H7 (cell line): ENCODE measurements at places on chromosomes 7 and 10.

DNA sequence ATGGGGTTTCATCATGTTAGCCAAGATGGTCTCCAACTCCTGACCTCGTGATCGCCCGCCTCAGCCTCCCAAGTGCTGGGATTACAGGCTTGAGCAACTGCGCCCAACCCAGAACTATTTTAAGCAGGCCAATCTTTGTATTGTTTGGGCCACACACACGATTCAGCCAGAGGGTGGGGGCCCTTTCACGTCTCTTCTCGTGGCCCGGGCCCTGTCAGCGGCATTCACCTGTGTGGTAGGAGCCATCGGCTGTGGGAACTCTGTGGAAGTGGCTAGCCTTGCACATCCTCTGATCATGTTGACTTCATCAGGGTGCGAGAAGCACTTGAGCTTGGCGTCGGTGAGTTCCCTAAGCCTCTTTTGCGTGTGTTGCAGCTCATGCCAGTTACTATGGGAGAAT, 16.9 kb downstream of the SUN1 start:
- no peak for DNase-seq

- DNase-seq, result no peak
Measured at GRCh38 chr7:4058158-4058557, 623.9 kb upstream of the FOXK1 start.

- no peak for DNase-seq
Measured at GRCh38 chr7:5528071-5528814, 104.6 kb upstream of the TNRC18 start.

GRCh38 chr7:17506095-17506494, 207.6 kb downstream of the AHR start:
- no peak for DNase-seq

DNA sequence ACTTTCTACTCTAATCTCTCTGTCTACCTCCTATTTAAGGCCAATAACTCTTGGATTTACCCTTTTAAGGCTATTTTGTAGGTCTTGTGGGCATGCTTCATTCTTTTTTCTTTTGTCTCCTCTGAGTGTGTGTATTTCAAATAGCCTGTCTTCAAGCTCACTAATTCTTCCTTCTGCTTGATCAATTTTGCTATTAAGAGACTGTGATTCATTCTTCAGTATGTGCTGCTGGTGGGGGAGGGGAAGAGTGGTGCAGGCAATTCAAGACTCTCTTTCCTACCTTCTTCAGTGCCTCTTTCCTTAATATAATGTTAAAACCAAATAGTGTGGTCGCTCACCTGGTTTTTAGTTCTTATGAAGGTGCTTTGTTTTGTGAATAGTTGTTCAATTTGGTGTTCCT, 20.0 kb downstream of the ABCB1 start:
- no peak for DNase-seq

- no peak for DNase-seq
Measured at GRCh38 chr7:128948976-128949760, 11.4 kb downstream of the IRF5 start.

DNA sequence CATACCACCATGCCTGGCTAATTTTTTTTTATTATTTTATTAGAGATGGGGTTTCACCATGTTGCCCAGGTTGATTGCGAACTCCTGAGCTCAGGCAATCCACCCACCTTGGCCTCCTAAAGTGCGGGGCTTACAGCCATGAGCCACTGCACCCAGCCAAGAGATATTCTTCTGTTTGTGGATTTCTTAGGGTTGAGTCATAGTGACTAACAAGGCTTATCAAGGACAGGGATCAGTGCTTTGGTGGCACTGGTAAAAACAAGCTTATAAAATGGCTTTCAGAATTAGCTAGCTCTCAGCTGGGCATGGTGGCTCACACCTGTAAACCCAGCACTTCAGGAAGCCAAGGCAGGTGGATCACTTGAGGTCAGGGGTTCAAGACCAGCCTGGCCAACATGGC, 122.4 kb downstream of the ZNF248 start:
- DNase-seq, result no peak

DNA sequence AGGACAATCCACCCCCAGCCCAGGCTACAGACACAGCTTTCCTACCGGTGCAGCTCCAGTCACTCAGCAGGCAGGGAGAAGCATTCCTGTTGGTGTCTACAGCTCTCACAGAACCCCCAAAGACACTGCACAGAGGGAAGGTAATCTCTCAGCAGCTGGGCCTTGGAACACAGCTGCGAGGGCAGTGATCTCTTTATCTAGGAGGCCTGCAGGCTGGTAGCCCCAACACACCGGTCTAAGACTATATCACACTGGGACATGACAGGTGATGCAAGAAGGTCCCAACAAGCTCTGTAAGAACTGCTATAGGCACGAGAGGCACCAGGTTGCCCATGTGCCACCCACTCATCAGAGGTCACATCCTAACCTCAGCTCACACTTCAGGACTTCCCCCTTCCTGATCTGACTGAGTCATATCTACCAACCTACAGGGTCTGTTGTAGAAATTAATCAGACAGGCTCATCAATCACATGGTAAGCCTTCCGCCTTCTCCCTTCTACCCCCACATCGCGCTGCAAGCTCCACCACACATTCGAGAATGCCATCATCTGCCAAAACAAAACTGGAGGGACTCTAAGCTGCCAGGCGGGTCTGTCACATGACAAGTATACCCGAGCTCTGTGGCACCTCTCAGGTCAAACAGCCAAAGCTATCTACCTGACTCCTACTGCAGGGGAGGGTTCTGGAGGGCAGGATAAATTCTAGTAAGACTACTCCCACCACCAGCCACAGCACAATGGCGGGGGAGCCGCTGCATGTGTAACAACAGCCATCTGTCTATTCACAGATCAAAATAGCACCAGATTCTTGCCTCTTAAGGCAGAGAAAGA, 26.1 kb downstream of the FAM53B start:
- no peak for DNase-seq

DNA sequence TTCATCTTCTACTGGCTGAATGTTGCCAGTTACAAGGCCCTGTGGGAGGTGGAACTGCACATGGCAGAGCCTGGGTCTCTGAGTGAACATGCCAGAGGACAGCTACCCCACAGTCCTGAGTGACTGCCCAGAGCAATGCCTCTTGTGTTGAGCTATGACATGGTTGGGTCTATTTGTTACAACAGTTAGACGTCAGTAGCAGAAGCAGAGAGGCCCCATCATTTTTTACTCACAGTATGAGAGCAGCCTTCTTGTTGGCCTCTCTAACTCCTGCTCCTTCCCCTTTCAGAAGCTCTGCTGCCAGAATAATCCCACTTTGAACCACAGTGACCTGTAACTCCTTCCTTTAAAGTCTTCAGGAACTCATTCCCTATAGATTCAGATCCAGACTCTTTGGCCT, 30.8 kb upstream of the NRP1 start:
- no peak for DNase-seq

- DNase-seq, result no peak
Measured at GRCh38 chr10:17576768-17577167, 40.4 kb downstream of the HACD1 start.

- DNase-seq, result no peak
Measured at GRCh38 chr7:89593125-89593524, 561.1 kb upstream of the STEAP1 start.

GRCh38 chr10:132803416-132804210, 17.7 kb upstream of the NKX6-2 start:
- DNase-seq, result peak; percentile 74

GRCh38 chr10:4176500-4177281, 391.7 kb upstream of the KLF6 start:
- no peak for DNase-seq

DNA sequence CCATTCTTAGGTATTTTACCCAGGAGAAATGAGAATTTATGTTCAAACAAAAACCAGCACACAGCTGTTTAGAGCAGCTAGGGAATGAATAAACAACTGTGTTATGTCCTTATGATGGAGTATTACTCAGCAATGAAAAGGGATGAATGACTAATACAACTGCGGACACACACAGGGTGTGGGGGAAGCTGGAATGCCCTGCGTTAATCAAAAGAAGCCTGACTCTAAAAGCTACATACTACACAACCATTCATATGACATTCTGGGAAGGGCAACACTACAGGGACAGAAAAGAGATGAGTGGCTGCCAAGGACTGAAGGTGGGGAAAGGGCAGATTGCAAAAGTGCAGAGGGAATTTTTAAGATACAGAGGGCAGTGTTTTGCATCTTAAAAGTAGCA, 64.0 kb downstream of the DLG5 start:
- no peak for DNase-seq

DNA sequence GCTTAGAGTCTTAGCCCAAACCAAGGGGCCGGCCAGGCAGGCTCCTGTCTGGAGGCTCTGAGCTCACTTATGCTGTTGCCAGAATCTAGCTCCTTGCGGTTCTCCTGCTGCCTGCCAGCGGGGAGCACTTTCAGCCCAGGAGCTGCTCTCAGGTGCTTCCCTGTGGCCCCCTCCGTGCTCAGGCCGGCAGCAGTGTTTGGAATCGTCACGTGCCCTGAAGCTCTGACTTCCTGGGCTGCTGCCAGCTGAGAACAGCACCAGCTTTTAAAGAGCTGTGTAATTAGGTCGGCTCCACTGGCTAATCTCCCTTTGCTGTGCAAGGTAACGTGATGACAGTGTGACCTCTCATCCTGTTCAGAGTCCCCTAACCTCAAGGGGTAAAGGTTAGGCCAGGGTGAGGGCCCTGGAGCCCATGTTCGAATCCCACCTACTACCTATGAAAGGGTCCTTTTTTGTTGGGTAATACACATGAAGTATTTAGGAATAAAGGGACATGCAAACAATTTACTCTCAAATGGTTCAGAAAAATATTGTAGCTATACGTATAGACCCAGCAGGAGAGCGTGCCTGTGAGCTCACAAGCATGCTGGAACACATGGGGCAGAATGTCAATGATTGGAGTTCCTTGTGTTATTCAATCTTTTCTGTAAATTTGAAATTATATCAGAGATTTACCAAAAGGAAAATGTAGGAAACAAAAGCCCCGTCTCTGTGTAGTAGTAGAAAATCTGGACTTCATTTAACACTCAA, 16.6 kb downstream of the ZNF862 start:
- peak; percentile 78 for DNase-seq

GRCh38 chr7:47931005-47932004, 17.0 kb downstream of the PKD1L1 start:
- no peak for DNase-seq

DNA sequence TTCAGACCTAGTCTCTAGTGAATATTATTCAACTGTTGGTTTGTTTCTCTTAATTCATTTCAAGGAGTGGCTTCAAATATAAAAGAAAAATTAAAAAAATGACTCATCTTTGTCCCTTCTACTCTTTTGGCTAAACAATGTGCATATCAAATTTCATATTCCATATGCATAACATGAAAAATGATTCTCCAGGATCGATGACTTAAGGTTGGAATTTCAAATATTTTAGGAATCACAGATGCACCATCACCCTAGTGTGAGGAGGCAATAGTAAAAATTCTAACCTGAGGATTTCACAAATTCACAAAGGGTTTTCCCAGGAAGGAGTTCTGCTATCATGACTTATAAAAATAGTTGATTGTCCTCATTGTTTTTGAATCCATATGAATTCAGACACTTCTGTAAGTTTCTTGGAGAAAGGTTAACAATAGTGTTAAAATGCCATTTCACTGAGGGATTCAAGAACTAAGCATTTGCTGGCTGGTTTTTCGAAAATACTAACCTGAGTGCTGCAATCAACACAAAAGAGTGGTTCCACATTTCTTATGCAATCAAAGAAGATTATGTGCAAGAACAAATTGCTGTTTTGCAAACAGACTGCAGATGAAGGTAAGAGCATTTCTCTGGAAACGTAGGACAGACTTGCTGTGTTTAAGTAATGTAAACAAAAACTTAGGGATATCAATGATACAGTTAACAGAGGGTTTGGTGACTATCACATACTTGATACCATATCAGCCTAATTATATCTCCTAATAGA, 547.5 kb upstream of the LRRTM3 start:
- DNase-seq, result peak; percentile 1

DNA sequence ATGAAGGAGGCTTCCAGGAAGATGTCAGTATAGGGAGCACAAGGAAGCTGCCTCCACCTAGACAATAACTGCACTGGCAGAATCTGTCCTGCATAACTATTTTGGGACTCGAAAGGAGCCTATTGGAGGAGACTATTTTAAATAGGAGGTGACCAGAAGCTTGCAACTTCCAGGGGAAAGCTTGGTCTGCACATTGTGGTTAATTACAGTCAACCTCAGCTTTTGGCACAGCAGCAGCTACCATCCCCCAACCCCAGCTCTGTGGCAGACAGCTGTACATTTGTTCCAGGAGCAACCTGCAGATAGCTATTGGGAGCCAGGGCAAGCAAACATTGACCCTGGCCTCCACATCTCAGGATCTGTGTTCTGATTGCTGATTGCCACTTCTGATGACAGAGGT, 46.3 kb upstream of the NANOS1 start:
- DNase-seq, result no peak

DNA sequence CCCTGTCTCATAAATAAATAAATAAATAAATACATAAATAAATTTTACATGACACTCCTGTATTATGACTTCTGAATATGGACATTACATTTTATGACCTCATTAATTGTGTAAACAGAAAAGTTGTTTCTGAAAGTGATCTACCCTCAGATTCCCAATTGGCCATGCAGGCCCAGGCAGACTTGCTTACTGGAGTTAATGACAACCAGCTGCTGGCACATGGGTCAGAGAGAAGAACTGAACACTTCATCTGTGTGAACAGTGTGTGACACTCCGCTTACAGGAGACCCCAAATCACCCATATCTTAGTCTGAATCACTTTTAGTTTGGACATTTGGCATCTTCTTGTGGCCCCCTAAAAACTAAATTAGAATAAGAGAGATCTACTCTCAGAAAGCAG, 31.4 kb downstream of the PARP12 start:
- no peak for DNase-seq

DNA sequence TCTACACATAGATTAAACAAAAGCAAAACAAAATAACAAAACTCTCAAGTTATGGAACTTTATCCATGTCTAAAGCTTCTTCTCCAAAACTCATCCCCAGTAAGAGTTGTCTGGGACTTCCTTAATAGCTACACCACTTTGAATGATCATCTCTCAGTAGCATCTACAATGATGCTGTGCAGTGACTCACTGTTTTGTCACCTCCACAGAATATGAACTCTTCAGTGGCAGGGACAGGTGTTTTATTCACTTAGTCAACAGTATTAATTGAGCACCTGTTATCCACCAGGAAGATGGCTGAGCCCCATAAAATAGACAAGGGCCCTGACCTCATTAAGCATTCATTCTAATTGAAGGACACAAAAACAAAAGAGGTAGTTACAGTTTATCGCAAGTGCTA, 350.7 kb downstream of the ELMO1 start:
- DNase-seq, result no peak

GRCh38 chr10:6624392-6624791, 44.3 kb upstream of the PRKCQ start:
- DNase-seq, result no peak

DNA sequence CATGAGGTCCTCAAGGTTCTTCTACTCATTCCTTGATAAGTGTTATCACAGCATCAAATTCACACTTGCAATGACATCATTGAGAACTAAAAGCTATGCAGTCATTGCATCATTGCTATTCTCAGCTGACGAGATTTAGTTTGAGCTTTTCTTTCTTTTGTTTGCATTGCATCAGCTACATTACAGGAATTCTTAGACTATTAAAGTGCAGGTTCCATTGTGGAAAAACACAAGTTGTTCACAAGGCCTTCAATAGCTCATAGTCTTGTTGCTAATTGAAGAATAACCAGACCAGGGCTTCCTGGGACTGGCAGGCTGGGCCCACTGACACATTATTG, 139.3 kb downstream of the CXCL12 start:
- no peak for DNase-seq

GRCh38 chr7:45021604-45022296, 21.7 kb downstream of the CCM2 start:
- DNase-seq, result no peak
